ENCODE measurements at places on chromosomes 6 and 20.

DNA sequence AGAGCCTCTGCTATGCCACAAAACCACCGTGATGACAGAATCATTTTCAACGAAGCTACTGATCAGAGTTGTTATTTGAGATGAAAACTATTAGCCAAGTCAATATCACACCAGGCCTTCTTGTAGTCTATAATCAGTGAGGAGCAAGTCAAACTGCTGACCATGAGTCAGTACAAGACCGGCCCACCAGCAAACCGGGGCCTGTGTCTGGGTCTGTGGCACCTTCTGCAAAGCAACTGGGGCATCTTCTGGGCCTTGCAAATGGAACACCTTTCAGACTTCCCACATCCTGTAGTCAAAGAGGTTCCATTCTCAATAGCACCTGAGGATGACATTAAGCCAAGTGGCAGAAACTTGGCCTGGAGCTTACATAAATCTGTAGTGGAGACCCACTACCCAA lies 38.5 kb downstream of the CPXM1 start:
- no peak for DNase-seq

DNA sequence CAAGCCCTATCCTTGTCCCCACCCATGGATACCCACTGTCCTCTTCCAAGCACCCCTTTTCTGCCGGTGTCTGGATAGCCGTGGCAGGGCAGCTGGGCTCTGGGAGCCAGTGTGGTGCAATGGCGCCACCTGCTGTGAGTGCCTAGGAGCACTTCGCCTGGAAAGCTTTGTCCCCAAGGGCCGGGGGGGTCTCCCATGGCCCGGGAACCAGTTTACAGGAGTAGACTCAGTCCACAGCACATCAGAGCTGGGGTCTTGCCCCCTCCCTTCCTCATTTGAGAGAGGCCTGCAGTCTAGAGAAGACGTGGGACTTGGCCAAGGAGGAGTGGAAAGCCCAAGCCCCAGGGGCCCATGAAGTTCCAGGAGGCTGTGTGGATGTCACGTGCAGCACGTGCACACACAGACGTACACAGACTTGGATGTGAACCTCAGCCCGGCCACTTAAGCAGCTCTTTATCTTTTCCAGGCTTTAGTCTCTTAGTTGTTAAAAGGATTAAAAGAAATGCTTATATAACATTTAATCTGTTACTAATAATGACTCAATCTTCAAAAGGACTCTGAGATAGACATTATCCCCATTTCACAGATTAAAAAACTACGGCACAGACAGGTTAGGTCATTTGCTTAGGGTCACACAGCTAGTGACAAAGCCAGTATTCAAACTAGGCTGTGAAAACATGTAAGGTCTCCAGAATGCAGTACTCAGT lies 40.9 kb upstream of the CDH22 start:
- DNase-seq, result peak; percentile 53

GRCh38 chr20:5928836-5929715 lies 21.3 kb downstream of the TRMT6 start:
- peak; percentile 66 for DNase-seq

- no peak for DNase-seq
These were observed 47.8 kb upstream of the GATA5 start for GRCh38 chr20:62523473-62524203.

GRCh38 chr6:115908906-115909559 lies 151.7 kb downstream of the FRK start:
- DNase-seq, result no peak

DNA sequence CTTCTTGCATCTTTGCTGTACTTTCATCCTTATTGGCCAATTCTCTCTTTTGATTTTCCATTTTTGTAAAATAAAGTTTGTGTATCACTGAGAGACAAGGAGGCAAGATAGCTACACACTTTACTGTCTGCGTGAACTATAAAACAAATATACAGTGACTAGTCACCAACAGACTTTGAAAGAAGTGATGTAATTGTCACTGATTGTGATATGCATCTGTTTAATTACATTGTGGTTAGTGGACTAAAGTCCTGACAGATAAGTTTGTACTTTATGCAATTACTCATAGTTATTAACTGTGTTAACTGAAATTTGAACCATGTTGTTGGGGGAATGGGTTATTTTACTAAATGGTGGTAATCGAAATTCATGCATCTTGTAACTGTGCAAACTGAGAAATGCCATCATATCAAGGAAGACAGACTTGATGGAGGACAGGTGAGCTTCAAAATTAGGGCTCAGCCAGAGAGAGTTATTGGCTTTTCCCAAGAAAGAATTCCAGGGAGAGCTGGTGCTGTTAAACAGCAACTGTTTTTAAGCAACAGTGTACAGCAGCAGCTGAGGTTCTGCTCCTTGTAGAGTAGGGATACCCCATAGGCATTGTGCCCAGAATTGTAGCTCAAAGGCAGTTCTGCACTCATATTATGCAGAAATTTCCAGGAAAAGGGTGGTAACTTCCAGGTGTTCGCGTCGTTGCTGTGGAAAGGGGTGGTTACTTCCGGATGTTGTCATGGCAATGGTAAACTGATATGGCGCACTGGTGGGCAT lies 62.9 kb downstream of the EFHC1 start:
- DNase-seq, result peak; percentile 27

- peak; percentile 40 for DNase-seq
These were observed 33.1 kb downstream of the FGD2 start for GRCh38 chr6:37038292-37039198.

GRCh38 chr6:41584668-41585205 lies 38.6 kb downstream of the FOXP4 start:
- peak; percentile 48 for DNase-seq

- DNase-seq, result no peak
These were observed 606.6 kb downstream of the MAFB start for GRCh38 chr20:40082436-40082835.

- peak; percentile 19 for DNase-seq
These were observed 382 bp downstream of the SFT2D1 start for GRCh38 chr6:166341977-166342348.

DNA sequence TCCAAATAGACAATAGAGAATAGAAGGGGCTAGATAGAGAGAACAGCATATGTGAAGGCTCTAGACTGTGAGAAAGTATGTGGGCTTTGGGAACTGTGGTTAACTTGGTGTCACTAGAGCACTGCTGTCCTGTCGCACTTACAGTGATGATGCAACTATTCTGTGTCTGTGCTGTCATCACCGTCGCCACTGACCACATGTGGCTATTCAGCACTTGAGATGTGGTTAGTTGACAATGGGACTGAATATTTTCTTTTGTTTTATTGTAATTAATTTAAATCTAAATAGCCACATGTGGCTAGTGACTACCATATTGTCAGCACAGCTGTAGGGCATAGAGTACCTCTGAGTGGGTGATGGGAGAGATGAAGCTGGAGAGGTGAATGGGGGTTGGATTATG lies 39.0 kb upstream of the IFNGR1 start:
- DNase-seq, result no peak

DNA sequence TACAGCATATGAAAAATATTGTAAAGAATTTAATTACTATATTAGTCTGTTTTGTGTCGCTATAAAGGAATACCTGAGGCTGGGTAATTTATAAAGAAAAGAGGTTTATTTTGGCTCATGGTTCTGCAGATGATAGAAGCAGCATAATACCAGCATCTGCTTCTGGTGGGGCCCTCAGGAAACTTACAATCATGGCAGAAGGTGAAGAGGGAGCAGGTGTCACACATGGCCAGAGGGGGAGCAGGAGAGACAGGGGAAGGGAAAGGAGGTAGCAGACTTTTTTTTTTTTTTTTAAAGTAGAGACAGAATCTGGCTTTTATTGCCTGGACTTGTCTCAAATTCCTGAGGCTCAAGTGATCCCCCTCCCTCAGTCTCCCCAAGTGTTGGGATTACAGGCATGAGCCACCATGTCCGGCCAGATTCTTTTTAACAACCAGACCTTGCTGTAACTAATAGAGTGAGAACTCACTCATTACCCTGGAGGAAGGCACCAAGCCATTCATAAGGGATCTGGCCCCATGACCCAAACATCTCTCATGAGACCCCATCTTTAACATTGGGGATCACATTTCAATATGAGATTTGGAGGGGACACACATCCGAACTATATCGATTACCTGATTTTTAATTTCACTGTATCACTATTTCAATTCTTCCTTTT lies 64.6 kb downstream of the MAN1A1 start:
- DNase-seq, result peak; percentile 22

DNA sequence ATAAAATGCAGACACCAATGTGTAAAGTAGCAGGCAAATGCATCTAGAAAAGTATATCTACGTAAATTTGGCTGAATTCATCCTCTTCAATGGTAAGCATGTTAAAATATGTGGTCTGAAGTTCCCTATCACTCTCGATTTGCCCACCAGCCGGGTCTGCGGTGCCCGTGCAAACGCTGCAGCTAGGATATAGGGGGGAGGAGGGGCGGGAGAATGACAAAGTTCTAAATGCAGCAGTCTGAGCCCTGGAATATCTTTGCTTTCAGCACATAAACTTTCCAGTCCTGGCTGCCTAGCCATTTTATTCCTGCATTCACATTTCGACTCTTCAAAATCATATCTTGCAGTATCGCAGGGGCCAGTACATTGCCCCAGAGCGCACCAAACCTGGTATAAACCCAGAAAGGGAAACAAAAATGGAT lies 708 bp downstream of the NRN1 start:
- DNase-seq, result no peak

DNA sequence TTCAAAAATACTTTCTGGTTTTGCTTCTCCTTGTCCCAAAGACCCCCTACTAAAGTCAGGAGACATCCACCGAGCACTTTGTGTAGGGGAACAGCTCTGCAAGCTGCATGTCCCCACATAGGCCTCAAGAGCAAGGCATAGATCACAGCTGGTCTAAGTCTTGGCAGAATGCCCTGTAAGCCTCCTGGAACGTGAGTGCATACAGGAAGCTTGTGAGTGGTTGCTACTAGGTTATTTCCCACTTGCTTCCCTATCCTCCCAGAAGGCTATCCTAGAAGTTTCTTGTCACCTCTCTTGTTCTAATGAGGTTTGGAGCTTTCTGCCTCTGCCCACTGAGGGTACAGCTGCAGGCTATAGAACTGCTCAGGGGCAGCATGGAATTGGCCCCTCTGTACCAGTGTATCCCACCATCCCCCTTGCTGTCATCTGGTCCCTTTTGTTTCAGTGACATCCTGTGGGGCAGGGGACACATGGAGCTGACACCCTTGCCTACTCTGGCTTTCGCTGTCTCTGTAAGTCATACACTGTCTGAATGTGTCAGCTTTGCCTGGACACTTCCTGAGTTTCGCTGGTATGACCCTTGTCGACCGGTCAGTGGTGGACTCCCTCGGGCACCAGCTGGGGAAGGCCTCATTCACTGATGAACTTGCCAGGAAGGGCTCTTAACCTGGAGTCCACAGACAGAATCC lies 35.6 kb upstream of the KCNK16 start:
- DNase-seq, result peak; percentile 52

- no peak for DNase-seq
These were observed 13.1 kb downstream of the BMP2 start for GRCh38 chr20:6780433-6781190.

GRCh38 chr20:17790296-17790695 lies 90.5 kb downstream of the BANF2 start:
- DNase-seq, result no peak

GRCh38 chr6:15048367-15048766 lies 197.5 kb upstream of the JARID2 start:
- no peak for DNase-seq

DNA sequence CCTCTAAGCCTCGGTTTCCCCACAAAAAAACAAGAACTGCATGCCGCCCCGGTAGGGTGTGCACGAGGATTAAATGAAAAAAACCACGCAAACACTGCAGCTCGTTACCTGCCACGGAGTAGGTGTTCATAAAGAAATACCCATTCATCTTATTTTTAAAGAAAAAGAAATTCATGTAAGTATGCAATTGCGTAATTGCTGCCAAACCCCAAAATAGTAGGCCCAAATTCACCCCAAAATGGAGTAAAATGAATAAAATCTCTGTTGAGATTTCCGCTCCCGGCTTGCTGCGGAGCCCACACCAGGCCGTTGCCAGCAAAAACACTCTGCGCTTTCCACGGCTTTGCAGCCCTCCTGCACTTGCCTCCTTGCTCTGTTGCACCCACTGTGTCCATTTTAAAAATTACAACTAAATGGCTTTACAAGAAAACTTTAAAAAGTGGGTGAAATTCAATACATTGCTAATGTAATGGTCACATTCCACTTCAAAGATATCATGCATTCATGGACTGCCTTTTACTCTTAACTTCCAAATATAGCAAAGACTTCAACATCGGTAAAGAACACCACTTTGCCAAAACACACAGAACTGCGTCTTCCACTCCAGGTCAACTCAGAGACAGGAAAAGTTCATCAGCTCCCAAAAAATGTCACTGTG lies 125.0 kb downstream of the ZMYND8 start:
- no peak for DNase-seq

DNA sequence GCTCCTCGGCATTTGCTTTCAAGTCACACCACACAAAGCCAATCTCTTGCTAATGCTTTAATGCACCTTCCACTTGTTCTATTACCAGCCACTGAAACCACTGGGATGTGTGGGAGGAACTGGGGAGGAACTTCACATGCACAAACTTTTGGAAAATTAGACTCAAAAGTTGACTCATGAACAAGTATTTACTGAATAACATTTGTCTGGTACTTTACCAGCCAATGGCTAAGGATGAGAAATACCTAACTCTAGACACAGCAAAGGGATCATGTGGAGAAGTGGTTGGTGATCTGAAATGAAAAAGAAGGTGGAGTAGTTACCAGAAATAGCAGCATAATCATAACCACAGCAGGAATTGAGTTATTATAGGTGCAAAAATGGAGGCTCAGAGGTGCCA lies 554.0 kb upstream of the NOX3 start:
- no peak for DNase-seq

DNA sequence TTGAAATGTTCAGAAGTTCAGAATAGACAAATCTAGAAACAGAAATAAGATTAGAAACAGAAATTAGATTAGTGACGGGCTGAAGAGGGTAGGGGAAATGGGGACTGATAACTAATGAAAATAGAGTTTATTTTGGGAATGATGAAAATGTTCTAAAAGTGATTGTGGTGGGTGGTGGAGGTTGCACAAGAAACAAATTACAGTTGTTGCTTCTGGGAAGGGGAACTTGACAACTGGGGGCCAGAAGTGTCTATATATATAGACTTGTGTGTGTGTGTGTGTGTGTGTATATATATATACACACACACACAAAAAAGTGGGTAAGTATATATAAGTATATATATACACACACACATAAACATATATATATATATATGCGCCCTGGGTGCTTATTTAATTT lies 86.5 kb upstream of the RREB1 start:
- DNase-seq, result no peak

Measured in epithelial cell of esophagus (primary cell).